Osteocyte (in vitro differentiated cells): ENCODE measurements at places on chromosomes 1 and 21. TPM values are rescaled to one million over a fixed set of nuclear protein-coding genes. Genes with fewer than 3 reads are reported as not detected.

The HES3 gene
- total RNA-seq, result not detected in 2 replicates

The MMEL1 gene
- total RNA-seq, result not detected in 2 replicates

The KCNJ15 gene
- total RNA-seq, result 0.34 and 0.51 TPM in 2 replicates

The SLC30A2 gene
- not detected in 2 replicates for total RNA-seq
